Fibroblast of the aortic adventitia (primary cell): ENCODE measurements at places on chromosomes 7 and 10. TPM values are rescaled to one million over a fixed set of nuclear protein-coding genes. Genes with fewer than 3 reads are reported as not detected.

NRP1 gene
- total RNA-seq, result 174 and 455 TPM in 2 replicates

CCT6A gene
- total RNA-seq, result 188 and 193 TPM in 2 replicates

PNLIPRP2 gene
- not detected in 2 replicates for total RNA-seq

SFTPA1 gene
- not detected in 2 replicates for total RNA-seq

NODAL gene
- not detected in 2 replicates for total RNA-seq

MBL2 gene
- total RNA-seq, result not detected in 2 replicates
